CD4-positive, alpha-beta T cell treated with Interleukin-4 for 4 hours (primary cell): ENCODE measurements at places on chromosomes 2 and 18.
A peak's percentile ranks its signal among the peaks of the same experiment; 100 is the strongest.

- DNase-seq, result no peak
Measured at GRCh38 chr2:68388772-68389171, 23.7 kb downstream of the PLEK start.

DNA sequence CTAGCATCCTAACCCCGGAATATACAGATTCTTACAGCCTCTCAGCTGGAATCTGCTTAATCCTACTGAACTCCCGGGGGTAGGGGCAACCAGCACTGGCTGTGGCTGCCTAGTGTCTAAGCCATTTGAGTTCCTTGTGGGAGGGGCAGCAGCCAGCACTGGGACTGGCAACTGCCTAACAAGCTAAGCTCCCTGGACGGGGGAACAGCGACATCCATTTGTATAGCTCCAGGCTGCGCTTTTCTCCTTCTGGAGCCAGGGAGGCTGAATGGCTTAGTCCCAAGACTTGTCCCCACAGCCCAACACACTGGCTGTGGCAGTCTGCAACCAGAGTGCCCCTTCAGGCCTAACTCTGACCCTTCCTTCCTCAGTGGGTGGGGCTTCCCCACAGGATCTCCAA is 787.2 kb downstream of the METTL4 start:
- no peak for DNase-seq

GRCh38 chr2:204950695-204951346 is 405.5 kb downstream of the PARD3B start:
- no peak for DNase-seq

GRCh38 chr2:64696636-64697035 is 42.9 kb upstream of the SERTAD2 start:
- DNase-seq, result no peak

DNA sequence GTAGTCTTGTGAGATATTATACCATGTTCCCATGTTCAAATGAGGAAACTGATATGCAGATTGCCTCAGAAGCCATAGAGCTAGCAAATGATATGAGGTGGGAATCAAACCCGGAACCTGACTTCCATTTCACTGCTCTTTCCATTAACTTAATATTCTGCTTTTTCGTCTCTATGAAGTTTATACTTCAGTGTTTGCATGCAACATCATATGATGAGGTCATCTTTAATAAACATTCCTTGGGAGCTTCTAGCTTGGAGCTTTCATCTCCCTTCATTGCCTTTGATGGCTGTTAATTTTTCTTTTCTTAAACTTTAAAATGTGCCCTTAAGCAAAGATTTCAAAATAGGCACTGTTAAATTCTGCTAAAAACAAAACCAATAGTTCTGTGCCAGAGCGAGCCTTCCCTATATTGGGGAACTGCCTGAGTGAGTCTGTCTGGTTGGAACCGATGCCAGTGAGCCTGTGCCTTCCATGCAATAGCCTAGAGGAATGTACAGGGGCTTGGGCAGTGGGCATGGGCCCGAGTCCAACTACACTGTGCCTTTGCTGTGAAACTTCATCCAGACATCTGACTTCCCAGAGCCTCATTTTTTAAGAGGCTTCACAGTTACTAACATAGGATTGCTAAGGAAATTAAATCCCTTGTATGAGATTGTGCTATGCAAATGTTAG is 91.1 kb upstream of the TMEM200C start:
- no peak for DNase-seq

- no peak for DNase-seq
Measured at GRCh38 chr2:219434468-219434717, 250 bp upstream of the SPEG start.

DNA sequence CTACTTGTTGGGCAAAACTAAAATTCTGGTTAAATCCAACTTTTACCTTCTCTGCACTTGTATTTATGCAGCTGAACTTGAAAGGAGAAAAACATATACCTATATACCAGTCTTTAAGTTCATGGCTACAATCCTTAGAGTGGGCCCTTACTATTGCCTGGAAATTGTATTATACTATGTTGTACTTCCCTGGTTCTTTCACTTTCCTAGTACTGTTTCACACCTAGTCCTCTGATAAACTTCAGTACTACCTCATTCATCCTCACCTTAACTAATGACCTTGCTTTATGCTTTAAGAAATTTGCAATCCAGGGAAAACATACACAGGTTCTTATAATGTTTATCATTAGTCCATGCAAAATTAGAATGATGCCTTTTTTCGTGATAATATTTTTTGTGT is 103.8 kb downstream of the HAUS1 start:
- DNase-seq, result no peak

DNA sequence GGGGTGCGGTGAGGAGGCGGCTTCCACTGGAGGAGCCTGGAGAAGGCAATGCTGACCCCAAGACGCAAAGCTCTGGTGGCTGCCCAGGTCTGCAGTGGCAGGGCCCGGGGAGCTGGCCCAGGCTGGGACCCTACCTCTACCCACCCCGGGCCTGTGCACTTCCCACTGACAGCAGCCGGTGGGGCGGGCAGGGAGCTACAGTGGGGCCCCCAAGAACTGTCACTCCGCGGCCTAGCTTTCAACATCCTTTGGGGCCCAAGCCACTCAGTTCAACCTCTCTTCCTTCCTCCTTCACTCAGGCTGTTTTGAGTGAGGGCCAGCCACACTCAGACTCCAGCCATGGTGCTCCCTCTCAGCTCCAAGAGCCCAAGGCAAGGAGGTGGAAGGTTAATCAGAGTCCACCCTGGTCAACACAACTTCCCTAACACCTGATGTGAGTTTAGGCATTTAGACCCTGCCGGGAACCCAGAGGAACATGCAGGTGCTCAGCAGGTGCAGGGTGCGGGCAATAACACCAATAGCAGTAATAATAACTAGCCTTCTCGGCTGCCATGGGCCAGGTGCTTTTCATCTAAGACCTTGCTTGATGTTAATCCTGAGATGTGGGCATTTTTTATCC is 93.6 kb downstream of the ZFP36L2 start:
- peak; percentile 18 for DNase-seq

DNA sequence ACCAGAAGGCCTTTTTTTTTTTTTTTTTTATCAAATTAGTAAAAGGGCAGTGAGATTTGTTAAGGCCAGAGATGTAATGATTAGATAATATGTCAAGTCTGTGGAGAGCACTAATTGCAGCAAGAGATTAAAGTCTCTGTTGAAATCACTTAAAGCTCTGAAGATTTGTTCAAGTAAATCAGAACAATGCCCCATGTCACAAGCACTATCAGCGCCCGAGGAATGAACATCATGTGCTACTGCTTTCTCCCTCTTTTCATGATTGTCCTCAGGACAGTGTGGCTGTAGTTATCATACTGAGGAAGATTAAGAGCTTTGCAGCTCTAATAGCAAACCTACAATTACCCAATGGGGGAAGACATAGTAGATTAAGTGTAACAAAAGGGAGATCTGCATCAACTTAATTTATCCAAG is 71.1 kb downstream of the TDRD15 start:
- no peak for DNase-seq

DNA sequence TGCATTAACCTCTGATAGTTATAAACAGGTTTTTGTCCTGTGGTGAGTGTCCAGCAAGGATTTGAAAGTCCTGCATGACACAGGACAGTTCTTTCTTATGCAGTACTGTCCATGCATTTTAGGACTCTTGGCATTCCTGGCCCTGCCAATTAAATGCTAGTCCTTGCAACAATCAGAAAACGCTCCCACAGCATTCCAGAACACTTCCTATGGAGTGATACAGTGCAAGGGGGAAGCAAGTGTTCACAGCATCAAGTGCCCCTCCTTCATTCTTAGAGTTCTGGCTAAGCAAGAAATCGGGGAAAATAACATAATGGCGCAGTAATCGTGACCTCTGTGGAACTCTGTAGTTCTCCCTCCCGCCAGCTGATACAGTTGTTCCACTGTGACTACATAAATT is 62.9 kb downstream of the ARHGAP28 start:
- no peak for DNase-seq

GRCh38 chr2:14752295-14752694 is 119.8 kb downstream of the LRATD1 start:
- no peak for DNase-seq

GRCh38 chr18:69659142-69659651 is 258.5 kb downstream of the DOK6 start:
- no peak for DNase-seq

DNA sequence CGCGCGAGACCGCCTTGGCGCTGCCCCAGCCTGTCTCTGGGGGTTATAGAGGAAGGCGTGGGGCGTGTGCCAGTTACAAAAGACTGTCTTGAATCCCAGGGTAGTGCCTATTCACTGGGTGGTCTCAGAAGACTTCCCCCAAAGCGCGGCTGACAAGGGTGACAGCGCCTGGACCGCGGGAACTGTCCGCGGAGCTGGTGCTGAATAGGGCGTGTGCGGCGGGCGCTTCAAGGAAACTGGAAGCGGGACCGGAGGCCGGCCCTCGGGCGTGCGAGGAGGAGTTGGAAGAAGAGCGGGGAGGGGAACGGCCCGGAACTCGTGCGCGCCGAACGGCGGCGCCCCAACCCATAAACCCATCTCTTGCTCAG is 2.3 kb downstream of the EGR4 start:
- DNase-seq, result peak; percentile 46

DNA sequence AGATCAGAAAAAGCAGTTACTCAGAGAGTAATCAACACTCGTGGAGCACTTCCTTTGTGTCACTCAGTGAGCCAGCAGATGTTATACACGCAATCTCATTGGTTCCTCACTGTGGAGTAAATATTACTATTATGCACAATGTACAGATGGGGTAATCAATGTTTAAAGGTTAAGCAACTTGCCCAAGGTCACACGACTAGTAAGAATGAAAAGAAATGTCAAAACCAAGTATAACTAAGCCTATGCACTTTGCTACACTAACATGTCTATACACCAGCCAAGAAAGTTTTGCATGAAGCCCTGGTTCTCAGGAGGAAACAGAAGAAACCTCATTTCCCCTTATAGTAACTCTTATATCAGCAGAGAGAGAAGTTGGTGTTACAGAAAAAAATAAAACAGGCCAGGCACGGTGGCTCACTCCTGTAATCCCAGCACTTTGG is 5.4 kb downstream of the METTL21A start:
- DNase-seq, result peak; percentile 18

DNA sequence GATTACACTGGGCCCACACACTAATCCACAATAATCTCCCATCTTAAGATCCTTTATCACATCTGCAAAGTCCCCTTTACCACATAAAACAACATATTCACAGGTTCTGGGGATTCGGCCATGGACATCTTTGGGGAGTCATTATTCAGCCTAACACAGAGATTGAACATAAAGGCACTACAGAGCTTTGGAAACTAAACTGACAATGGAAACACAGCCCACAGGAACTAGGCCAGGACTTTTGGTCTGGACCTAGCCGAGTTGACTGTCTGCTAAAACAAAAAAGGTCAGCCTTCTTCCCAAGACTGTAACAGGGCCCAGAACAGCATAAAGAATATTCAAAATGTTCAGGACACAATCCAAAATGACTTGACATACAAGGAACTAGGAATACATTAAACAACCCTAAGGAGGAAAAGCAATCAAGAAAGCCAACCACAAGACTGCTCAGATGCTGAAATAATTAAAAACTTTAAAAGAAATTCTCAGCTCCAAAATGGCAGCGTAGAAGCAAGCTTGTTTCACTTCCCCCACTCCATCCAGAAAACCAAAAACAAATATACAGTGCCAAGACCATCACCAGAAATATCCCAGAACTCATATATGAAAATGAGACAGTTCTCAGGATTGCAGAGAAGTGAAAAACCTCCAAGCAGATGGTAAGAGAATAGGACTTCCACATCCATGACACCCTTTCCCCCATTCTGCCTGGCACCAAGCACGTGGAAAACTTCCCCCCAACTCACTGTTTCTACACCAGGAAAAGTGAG is 207.8 kb downstream of the ATAD2B start:
- no peak for DNase-seq

GRCh38 chr2:77873506-77873905 is 351.3 kb upstream of the LRRTM4 start:
- DNase-seq, result no peak

DNA sequence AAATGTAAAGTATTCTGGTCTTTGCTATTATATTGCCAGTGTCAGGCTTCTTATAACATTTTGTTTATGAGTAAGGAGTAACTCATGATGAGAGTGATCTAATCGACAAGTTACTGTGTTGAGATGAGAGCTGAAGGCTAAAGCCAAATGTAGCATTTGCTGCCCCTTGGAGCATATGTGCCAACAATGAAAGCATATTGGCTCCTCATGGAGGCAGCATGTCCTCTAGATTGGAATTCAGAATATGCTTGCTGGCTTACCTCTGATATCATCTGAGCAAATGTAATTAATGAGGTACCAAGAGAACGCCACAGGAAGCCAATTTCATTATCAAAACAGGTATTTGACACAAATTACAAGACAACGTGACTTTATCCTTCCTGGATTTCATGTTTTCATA is 781.1 kb upstream of the FSHR start:
- no peak for DNase-seq

DNA sequence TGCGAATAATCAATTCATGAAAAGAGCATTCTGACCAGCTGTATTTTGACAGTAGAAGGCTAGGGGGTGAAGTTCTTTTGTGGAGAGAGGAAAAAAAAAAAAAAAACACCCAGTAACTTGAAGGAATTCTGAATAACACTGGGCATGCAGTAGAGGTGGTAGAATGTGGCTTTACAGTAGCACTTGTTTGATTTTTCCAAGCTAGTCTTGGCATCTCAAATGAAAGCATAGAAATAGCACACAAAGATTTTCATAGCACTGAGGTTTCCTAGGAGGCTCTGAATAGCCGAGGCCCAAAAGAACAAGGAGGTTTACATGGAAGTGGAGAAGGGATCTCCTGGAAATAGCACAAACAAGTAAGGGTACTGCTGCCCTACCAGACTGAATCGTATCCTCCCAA is 470.2 kb upstream of the CDH20 start:
- no peak for DNase-seq

GRCh38 chr2:46353509-46353908 is 56.3 kb downstream of the EPAS1 start:
- DNase-seq, result no peak

GRCh38 chr18:69705987-69706386 is 241.7 kb downstream of the CD226 start:
- no peak for DNase-seq

GRCh38 chr2:147860009-147860408 is 15.2 kb downstream of the ACVR2A start:
- no peak for DNase-seq
